Immature natural killer cell (primary cell): ENCODE measurements at places on chromosomes 2 and 18. TPM values are rescaled to one million over a fixed set of nuclear protein-coding genes. Genes with fewer than 3 reads are reported as not detected.

Gene PROM2
- not detected for polyA plus RNA-seq

Gene DHRS9
- polyA plus RNA-seq, result 0.31 TPM

Gene PSMG2
- 81.6 TPM for polyA plus RNA-seq

Gene CDH19
- not detected for polyA plus RNA-seq

Gene SH3BP4
- polyA plus RNA-seq, result 2.3 TPM

Gene MFSD2B
- polyA plus RNA-seq, result 0.42 TPM

Gene GAREM1
- 0.03 TPM for polyA plus RNA-seq

Gene UGT1A4
- not detected for polyA plus RNA-seq

Gene KCNS3
- not detected for polyA plus RNA-seq

Gene HOXD3
- polyA plus RNA-seq, result not detected

- no peak for DNase-seq
- peaks cover 2% of the 10 kb centered on the region for H3K27me3 ChIP-seq
- peaks cover 1% of the 10 kb centered on the region for H3K4me1 ChIP-seq
- H3K4me3 ChIP-seq, result no peak overlapping the region
- peak overlapping the region; percentile 64 for H3K27ac ChIP-seq
These were observed 151.7 kb upstream of the ZNF521 start for GRCh38 chr18:25503567-25504081.

GRCh38 chr2:48944956-48945355, 189.4 kb upstream of the LHCGR start:
- DNase-seq, result no peak
- H3K4me1 ChIP-seq, result no peaks in the 10 kb centered on the region
- H3K27ac ChIP-seq, result no peak overlapping the region
- H3K4me3 ChIP-seq, result no peak overlapping the region

DNA sequence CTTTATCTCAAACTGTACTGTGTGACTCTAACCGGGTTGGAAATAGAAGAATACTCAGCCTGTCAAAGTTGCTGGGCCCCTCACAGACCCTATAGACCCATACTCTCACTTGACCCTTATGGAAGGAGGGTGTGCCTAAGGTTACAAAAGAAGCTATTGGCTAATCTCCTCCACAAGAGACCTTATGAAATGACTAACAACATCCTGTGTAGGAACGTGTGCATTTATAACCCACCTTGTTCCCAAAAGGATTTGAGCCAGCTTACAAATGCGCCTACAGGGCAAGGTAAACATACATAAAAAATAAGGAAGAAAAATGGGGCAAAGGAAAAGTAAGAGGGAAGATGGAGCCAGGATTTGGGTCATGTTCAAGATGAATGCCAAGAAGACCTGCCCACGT, 225.4 kb upstream of the SMAD2 start:
- peaks cover 2% of the 10 kb centered on the region for H3K27me3 ChIP-seq
- no peak for DNase-seq
- no peaks in the 10 kb centered on the region for H3K36me3 ChIP-seq

DNA sequence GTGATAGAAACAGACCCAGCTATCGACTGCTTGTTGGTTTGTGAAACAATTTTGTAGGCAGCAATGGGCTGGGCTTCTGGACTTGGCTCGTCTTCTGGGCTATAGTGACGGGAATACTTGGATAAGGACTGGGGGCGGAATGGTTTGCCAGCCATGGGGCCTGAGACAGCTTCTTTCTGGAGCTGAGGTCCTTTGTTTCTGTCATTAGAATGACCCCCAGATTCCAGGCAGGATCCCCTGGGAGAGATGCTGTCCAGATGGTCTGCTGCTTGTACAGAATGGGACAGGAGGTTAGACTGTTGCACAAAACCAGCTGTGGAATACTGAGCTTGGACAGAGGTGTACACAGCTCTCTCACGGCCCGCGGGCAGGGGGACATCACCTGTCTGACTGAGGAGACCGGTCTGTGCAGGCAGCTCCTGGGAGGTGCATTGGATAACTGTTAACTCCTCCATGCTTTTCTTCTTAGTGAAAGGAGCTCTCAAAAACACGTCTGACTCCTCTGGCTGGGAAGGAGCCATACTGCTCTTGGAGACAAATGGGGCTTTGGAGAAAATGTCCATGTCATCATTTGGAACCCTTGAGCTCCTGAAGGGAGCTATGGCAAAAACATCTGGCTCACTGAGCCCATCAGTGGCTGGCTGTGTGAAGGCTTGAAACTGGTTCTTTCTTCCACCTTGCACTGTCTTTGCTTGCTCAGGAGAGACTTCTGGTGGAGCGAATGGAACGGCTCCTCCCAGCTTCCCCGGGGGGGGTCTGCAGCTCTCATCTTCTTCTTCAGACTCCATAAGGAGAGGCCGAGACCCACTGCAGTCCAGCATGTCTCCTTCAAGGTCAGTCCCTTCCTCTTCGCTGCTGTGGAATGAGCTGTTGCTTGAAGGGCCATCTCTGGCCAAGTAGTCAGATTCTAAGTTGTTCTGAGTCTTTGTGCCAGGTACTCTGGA, 28.6 kb upstream of the NFU1 start:
- H3K4me3 ChIP-seq, result no peak overlapping the region
- H3K36me3 ChIP-seq, result peaks cover 22% of the 10 kb centered on the region
- peak overlapping the region; percentile 45 for H3K27ac ChIP-seq
- peaks cover 13% of the 10 kb centered on the region for H3K4me1 ChIP-seq

- peaks cover 6% of the 10 kb centered on the region for H3K27me3 ChIP-seq
- no peak overlapping the region for H3K27ac ChIP-seq
- H3K4me3 ChIP-seq, result no peak overlapping the region
- peaks cover 4% of the 10 kb centered on the region for H3K36me3 ChIP-seq
- no peaks in the 10 kb centered on the region for H3K4me1 ChIP-seq
These were observed 172.9 kb downstream of the EPHA4 start for GRCh38 chr2:221399183-221399582.

- H3K27ac ChIP-seq, result no peak overlapping the region
- H3K4me1 ChIP-seq, result no peaks in the 10 kb centered on the region
- H3K27me3 ChIP-seq, result peaks cover 2% of the 10 kb centered on the region
- DNase-seq, result no peak
- H3K4me3 ChIP-seq, result no peak overlapping the region
- H3K36me3 ChIP-seq, result no peaks in the 10 kb centered on the region
These were observed 147.6 kb downstream of the CCBE1 start for GRCh38 chr18:59549503-59550173.

GRCh38 chr18:77004555-77005380, 127.8 kb downstream of the MBP start:
- H3K27me3 ChIP-seq, result peaks cover 17% of the 10 kb centered on the region
- H3K4me1 ChIP-seq, result peaks cover 88% of the 10 kb centered on the region
- DNase-seq, result peak; percentile 28
- H3K4me3 ChIP-seq, result peak overlapping the region; percentile 82

DNA sequence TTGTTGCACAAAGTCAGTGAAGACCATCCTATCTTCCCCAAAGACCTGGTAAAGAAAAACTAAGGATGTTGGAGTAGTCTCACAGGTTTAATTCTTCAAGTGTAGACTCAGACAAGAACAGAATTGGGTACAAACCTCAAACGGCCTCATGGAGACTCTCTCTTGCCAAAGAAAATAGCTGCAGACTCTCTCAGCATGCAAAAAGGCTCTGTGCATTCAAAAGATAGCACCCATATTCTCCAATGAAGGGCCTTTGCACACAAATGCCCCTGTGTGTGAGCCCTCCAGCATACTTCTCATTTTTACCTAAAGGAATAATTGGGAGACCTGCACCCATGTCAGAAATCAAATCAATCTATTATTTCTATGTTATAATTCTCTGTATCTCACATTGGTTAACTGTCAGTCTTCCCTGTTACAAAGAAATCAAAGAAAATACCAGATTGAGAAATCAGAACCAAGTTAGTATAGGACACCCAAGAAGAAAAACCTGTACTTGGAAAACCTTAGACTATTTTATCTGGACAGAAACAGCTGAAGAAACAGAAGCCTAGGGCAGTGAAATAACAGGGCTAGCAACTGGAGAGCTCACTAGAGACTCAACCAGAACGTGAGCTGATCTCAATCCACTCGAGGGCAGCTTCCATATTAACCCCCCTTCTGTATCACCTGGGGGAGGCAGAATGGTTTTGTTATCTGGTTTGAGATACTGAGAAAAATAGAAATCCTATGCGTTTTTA, 134.7 kb upstream of the DNAJC10 start:
- DNase-seq, result no peak
- H3K27me3 ChIP-seq, result peaks cover 1% of the 10 kb centered on the region
- no peak overlapping the region for H3K27ac ChIP-seq
- no peaks in the 10 kb centered on the region for H3K4me1 ChIP-seq
- H3K36me3 ChIP-seq, result no peaks in the 10 kb centered on the region

- DNase-seq, result no peak
- no peak overlapping the region for H3K27ac ChIP-seq
- peaks cover 10% of the 10 kb centered on the region for H3K27me3 ChIP-seq
- H3K36me3 ChIP-seq, result no peaks in the 10 kb centered on the region
- H3K4me3 ChIP-seq, result peak overlapping the region; percentile 16
These were observed 642 bp upstream of the KCNK3 start for GRCh38 chr2:26691881-26692278.

DNA sequence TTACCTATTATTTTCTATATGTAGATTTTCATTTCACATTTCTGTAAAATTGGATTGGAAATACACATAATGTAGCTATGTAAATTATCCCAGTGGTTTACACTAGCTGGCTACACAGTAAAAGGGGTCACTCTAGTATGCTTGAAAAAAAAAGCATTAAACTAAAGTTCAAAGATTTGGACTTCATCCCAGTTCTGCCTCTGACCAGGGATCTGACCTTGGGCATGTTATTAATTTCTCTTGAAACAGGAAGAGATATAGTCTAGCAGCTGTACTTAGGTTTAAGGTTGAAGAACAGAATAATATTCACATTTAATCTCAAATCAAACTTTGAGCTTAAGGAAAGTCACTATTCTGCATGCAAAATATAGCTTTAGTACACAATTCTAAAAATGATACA, 64.5 kb upstream of the RPE start:
- H3K4me1 ChIP-seq, result no peaks in the 10 kb centered on the region
- DNase-seq, result no peak
- no peak overlapping the region for H3K4me3 ChIP-seq
- peaks cover 7% of the 10 kb centered on the region for H3K27me3 ChIP-seq

- H3K4me3 ChIP-seq, result no peak overlapping the region
- peak overlapping the region; percentile 41 for H3K27ac ChIP-seq
- no peak for DNase-seq
- peaks cover 7% of the 10 kb centered on the region for H3K4me1 ChIP-seq
These were observed 13.2 kb downstream of the SRSF7 start for GRCh38 chr2:38737925-38738324.

DNA sequence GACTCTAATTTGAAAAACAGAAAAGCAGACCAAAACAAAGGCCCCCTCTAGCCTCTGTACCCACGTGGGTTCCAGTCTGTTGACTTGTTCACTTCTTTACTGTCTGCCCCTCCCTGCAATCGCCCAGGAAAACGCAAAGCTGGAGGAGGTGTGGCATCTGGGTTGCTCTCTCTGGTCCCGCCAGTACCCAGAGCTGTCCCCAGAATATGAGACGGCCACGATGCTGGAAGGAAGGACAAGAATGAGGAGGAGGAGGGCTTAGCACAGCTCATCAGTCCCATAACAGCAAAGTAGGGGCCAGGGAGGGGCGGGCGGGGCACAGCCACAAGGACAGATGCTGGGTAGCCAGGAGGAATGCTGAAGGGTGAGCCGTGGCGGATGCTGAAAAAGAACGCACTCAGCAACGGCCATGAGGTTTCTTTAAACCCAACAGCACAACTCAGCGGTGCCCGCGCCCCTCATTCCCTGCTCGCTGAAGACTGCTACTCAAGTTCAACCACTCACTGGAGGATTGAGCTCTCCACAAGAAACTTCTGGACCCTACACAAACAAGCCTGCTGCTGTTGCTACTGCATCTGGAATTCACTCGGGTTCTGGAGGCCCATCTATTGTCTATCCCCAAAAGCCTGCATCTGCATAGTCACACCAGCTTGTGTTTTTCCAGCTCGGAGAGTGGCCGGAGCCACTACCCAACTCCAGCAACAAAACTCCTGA, 187.7 kb downstream of the HDAC4 start:
- no peak overlapping the region for H3K27ac ChIP-seq
- no peak for DNase-seq
- peaks cover 68% of the 10 kb centered on the region for H3K4me1 ChIP-seq
- H3K4me3 ChIP-seq, result no peak overlapping the region

- peaks cover 20% of the 10 kb centered on the region for H3K27me3 ChIP-seq
- H3K4me1 ChIP-seq, result peaks cover 6% of the 10 kb centered on the region
- no peak for DNase-seq
- H3K4me3 ChIP-seq, result no peak overlapping the region
- H3K36me3 ChIP-seq, result no peaks in the 10 kb centered on the region
- no peak overlapping the region for H3K27ac ChIP-seq
These were observed 10.4 kb downstream of the EN1 start for GRCh38 chr2:118837067-118837466.

DNA sequence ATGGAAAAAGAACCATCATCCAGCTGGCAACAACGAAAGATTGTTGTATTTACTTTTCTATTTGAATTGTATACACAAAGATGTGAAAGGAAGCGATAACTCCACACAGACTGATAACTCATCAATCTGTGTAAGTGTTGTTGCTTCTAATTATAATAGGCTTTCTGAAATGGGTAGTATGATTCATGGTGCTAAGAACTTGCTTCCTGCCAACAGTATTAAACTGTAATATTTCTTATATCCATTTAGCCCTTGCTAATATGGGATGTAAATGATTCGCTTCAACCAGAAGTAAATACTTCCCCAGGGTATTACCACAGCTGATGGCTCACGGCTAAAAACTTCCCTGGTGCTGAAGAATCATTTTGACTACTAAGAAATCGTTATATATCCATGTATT, 70.2 kb downstream of the TMEM163 start:
- H3K4me3 ChIP-seq, result no peak overlapping the region
- H3K27ac ChIP-seq, result no peak overlapping the region
- no peaks in the 10 kb centered on the region for H3K4me1 ChIP-seq
- no peak for DNase-seq
- no peaks in the 10 kb centered on the region for H3K36me3 ChIP-seq

DNA sequence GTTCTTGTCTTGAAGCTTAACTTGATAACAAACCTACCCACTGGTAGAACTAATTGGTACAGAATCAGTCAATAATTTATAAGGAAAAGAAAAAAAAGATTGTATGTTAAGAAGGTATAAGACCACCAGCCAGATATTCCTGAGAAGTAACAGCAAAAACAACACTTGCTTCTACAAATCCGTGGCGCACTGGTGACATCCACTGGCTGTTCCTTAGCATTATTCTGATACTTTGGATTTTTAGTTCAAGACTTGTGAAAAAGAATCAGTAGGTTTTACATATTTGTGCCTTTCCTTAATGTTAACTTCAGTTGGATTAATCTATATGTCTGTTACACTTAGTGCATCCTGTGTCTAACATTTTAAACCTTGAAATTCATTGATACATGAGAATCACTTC, 141.8 kb downstream of the GRB14 start:
- no peaks in the 10 kb centered on the region for H3K27me3 ChIP-seq
- no peak overlapping the region for H3K27ac ChIP-seq
- DNase-seq, result no peak
- H3K4me1 ChIP-seq, result no peaks in the 10 kb centered on the region

GRCh38 chr2:43676322-43677050, at the start of gene C1GALT1C1L:
C1GALT1C1L (minus strand) TSS chr2:43676429; CDS start chr2:43676322, 107 bp downstream.
- H3K36me3 ChIP-seq, result no peaks in the 10 kb centered on the region
- H3K4me1 ChIP-seq, result peaks cover 1% of the 10 kb centered on the region
- H3K27me3 ChIP-seq, result peaks cover 2% of the 10 kb centered on the region
- no peak for DNase-seq
